ENCODE measurements at places on chromosomes 7 and 10.

DNA sequence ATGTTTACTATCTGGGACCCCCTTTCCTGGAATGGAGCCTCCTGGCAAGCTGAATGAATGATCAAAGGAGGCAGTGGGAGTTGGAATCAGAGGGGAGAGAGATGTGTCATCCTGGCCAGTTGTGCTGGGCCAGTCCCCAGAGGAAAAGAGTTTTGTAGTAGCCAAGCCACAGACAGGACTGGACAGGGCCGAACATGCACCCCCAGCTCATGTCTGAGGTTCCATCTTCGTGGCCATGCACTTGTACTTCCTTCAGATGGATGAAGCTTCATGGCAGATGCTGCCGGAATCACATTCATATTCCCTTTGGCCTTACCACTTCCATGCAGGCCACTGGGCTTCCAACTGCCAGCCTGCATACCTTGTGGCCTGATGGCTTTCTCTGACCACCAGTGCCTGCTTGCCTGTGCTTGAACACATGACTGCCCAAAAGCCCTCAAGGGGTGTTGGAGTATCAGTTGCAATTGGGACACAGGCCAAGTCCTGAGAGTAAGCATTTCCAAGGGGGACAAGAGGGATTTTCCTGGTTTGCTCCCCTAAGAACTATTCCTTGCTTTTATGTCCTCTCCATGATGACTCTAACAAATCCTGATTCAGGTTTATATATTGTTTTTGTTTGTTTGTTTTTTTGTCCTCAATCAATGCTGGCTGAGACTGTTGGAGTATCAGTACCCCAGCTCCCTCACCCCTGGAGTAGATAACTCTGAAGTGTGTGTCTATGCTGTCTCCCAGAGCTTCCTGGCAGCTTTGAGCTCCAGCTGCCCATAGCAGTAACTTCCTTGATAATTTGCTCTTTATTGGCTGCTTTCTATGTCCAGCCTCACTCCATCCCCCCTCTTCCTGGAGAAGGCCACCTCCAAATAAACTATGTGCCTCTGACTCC lies 63.6 kb downstream of the TMEM130 start:
- no peak for DNase-seq

GRCh38 chr10:35501923-35502322 lies 103.2 kb upstream of the GJD4 start:
- DNase-seq = no peak

DNA sequence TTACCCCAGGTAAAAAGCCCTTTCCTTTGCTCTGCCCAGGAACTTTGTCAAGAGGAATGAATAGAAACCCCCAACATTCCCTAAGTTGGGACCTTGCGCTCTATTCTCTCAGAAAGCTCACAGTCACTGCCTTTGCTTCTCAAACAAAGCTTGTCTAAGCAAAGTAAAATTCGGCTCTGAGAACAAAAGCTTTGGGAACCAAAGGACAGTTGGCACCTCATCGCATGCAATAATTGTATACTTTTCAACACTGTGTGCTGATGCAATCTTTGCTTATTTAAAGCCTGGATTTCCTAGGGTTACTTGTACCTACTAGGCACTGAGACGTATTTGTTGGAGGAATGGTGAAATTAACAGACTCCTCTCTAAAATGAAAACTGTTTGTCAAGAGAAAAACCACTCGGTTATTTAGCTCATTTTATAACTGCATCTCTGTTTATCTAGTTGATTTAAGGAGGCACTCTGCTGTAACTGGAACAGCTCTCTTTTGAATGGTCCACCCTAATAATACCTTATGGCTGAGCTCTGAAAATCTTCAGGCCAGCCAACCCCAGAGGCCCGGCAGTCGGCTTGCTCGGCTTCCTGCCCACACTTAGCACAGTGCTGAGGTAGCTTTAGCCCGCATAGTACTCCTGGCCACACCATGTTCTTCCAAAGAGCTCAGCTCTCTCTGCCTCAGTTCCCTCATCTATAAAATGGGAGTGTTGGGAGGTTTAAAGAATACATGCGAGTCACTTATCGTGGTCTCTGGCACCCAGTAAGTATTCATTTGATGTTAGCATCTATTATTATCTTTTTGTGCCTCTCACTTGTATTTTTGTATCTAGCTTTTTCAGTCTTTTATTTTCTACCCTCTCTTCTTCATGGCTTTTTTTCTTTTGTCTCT lies 80.2 kb upstream of the PRR15 start:
- DNase-seq = no peak

GRCh38 chr7:134602881-134603451 lies 43.7 kb upstream of the BPGM start:
- no peak for DNase-seq

GRCh38 chr10:102705531-102705930 lies 8.7 kb downstream of the ARL3 start:
- DNase-seq = no peak

GRCh38 chr10:114917927-114918672 lies 19.9 kb upstream of the TRUB1 start:
- DNase-seq = no peak

DNA sequence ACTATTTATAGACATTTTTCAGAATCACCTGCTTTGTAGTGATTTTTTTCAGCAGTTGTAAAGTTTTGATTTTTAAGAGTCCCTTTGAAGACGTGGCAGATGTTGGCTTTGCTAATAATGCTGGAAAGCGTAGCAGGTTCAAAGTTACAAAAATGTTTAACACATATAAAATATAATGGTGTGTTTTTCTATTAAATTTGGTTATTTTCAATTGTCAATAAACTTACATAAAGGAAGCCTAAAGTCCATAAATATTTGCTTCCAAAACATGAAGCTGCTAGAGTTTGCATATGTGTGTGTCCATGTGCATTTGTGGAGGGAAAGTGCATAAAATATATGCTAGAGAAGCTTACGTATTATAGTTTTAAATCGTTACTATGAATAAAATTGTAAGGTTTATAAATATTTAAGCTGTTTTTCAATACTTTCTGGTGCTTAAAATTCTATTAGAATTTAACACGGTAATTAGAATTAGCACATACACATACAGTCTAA lies 3.7 kb downstream of the MEOX2 start:
- no peak for DNase-seq
